ENCODE measurements at places on chromosomes 4 and X. TPM values are rescaled to one million over a fixed set of nuclear protein-coding genes. Genes with fewer than 3 reads are reported as not detected.

The MAP3K15 gene
- 0.06 TPM for polyA plus RNA-seq

The NELFA gene
- polyA plus RNA-seq, result 35.4 TPM

The RAB33A gene
- 0.46 TPM for polyA plus RNA-seq

The SYTL4 gene
- 6.7 TPM for polyA plus RNA-seq
